ENCODE measurements at places on chromosomes 2 and 18. TPM values are rescaled to one million over a fixed set of nuclear protein-coding genes. Genes with fewer than 3 reads are reported as not detected.

DNA sequence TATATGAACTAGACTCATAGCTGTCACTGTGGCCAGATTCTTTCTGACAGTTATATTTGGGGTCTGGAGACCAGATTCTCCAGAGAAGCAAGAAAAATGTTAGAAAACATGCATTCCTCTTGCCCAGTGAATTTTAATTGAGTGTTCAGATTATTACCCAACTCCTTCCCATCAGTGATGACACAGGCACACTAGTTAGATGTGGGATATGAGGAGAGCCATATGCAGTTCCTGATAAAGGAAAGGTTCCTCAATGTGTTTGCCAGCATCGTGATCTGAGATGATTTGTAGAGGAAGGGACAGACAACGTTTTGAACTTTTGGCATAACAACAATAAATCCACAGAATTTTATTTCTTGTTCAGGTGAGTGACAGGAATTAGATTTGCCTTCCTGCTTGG is 308.6 kb downstream of the PIEZO2 start:
- no peak for DNase-seq

DNA sequence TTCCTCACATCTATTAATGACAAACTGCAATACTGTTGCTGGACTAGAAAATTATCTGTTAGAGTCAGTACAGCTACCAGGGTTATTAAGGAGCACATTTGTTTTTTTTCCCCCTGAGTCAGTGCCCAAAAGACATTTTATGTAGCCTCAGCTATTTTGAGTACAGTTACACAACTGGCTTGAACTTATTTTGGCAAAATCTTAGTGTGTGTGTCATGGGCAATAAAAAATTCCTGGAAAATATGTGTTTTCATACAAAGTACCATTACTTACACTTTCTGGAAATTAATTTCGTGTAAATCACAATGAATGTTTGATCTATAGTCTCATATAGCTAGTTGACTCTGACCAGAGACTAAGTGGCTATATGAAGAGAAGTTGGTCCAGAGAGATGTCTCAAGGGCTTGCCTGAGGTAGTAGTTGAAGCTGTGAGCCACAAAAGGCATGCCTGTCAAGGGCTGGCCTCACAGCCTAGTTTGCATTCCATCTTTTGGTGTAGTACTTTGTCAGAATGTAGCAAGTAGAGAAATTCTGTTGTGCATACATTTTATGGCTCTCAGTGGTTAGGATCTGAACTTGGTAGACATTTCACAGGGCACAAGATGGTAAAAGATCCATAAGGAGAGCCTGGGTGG is 283.4 kb downstream of the MTX2 start:
- no peak for DNase-seq

DNA sequence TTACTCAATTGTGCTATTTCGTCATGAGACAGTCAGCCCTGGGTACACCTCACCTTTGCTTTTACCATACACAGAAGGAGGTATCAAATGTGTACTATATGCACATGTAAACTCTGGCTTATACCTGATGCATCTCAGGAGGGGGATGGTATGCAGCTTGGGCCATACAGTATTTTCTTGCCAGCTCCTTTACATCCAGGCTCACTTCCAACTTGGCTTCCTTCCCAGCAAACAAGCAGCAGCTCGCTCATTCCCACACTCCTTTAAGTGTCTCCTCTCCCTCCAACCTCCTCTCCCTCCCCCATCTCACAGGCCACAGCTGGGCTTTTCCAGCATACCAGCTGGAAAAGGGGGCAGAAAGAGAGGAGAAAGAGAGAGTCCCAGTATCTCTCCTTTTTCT is 9.6 kb downstream of the MARCHF4 start:
- DNase-seq, result no peak

DNA sequence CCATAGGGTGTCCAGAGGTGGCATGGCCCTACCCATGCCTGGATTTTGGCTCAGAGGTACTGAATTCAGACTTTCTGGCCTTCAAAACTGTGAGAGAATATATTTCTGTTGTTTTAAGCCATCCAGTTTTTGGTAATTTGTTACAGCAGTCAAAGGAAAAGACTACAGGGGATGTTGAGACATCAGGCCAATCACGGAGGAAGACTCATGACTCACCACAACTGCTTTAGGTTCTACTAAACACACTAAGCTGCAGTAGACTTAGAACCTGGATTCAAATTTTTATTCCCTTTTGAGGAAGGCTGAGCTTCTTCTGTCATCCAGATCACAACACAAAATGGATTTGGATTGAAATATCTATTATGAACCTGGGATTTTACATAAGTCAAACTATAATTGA is 12.0 kb upstream of the C2orf66 start:
- DNase-seq, result no peak

DNA sequence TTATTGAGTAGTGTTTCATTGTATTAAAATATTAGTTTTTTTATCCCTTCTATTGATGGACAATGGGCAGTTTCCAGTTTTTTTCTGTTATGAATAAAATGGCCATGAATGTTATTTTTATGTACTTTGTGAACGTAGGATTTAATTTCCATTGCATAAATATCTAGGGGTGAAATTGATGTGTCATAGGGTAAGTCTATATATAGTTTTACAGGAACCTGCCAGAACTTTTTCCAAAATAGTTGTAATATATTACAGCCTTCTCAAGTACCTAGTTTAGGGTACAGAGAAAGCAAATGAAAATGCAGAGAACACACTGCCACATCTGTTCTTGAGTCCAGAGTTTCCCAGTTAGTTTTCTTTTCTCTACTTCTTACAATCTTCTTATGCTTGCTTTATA is 378.6 kb downstream of the MEIS1 start:
- DNase-seq, result no peak

DNA sequence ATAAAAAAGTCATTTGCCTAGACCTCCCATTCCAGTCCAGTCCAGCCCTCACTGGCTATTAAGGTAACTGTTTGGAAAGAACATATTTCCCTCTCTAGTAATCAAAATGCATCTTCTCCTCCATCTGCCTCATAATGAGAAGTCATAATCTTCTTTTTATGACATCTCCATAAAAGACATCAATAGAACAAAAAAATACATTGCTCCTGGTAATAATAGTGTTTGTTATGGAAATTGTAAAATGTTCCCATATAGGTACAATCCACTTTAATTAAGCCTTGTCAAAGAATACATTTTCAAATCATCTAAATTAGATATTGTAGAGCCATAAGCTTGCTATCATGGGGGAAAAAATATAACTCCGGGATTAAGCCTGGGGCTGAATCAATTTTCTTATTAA is 461.6 kb downstream of the LRATD1 start:
- no peak for DNase-seq

GRCh38 chr2:184562532-184562931 is 35.8 kb upstream of the ZNF804A start:
- DNase-seq, result no peak

DNA sequence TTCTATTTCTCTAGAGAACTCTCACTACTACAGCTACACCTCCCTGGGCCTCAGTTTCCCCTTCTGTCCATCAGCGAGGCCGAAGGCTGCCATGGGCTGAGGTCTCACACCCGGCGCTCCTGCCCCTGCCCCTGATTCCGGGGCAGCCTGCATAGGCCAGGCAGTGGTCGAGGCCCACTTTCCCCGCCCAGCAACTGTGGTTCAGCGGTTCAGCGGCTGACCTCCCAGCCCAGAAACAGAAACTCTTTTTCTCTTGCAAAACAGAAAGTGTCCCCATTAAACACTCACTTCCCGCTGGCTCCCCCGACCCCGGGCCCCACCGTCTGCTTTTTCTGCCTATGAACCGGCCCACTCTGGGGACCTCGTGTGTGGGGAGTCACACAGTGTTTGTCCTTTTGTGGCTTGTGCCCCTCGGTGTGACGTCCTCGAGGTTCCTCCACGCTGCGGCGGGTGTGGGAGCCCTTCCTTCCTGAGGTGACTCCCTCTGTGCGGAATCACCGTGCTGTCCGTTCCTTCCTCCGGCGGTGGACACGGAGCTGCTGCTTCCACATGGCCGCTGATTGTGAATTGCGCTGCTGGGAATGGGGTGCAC is 16.0 kb downstream of the PDCD1 start:
- DNase-seq, result no peak

DNA sequence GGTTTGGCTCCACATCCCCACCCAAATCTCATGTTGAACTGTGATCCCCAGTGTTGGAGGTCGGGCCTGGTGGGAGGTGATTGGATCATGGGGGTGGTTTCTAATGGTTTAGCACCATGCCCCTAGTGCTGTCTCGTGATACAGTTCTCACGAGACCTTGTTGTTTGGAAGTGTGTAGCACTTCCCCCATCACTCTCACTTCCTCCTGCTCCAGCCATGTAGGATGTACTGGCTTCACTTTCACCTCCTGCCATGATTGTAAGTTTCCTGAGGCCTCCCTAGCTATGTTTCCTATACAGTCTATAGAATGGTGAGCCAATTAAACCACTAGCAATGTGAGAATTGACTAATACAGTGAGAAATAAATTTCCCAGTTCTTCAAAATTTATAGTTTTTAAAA is 325.9 kb downstream of the FSIP2 start:
- peak; percentile 1 for DNase-seq

DNA sequence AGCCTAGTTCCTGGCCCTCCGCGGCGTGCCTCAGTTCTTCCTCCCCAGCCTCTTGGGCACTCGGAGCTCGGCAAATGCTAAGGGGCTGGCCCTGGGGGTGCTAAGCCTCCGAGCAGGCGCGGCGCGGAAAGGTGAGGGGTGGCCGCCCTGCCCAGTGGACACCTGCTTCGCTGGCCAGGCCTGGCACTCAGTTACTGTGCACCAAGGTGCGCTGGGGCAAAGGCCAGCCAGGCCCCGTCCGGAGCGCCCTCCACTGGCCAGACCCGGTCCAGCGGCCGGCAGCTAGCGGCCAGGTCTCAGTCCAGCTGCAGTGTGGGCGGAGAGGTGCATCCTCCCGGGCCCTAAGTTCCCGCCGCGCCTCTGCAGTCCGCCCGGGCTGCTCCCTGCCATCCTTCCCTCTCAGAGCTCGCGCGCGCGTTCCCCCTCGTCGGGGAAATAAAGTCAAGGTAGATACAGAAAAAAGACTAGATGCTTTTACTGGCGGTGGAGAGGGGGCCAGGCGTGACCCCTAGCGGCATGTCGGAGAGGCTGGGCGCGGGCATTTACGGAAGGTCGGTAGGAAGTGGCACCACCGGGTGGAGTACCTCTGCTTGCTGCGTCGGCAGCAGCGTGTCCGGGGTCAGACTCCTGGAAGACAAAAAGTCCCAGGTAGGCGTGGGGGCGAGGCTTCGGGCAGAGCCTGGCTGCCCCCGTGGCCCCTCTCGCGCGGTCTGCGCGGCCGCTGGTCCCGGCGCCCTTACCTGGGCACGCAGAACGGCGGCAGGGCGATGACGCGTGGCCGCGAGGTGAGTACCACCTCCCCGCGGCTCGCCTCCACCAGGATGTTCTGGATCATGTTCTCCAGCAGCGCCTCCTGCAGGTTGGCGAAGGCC is 9.4 kb upstream of the CRYBA2 start:
- no peak for DNase-seq

DNA sequence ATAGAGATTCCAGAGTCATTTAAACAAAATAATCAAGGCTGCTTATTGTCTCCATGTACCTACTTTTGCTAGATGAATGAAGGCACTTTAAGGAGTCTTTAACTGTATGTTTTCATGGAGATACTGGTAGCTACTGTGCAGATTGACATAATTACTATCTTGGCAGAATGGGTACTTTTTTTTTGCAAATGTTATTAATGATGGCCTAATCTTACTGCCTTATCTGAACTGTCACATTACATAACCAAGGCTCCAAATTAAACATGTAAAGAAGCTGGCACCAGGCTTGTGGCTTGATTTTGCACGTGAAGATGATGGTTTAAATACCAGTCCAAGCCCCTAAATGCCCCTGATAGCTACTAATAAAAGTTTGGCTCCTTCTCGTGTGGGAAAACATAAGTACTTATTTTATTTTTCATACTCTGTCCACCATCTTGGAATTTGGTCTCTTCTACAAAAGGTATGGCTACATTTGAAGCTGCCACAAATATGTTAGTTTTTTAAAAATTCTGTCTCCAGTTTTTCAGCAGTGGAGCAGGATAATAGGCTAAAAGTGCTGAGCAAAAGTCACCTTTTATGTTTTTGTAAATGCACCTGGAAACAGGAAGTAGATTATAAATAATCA is 4.1 kb downstream of the TRIB2 start:
- DNase-seq, result no peak

SPOPL gene
- total RNA-seq, result 18.3 TPM

SP140 gene
- total RNA-seq, result 6.4 TPM

PLCL1 gene
- not detected for total RNA-seq

ITGAV gene
- total RNA-seq, result 0.48 TPM

PASK gene
- 73.5 TPM for total RNA-seq
